Stimulated activated memory B cell treated with anti-CD40 and anti-IgM and Interleukin-4, amounts not matched to agents 10 μg/mL and 1 μg/mL and 100 μg/mL, for 72 hours (primary cell): ENCODE measurements at places on chromosomes 12 and 14.
A peak's percentile ranks its signal among the peaks of the same experiment; 100 is the strongest.

DNA sequence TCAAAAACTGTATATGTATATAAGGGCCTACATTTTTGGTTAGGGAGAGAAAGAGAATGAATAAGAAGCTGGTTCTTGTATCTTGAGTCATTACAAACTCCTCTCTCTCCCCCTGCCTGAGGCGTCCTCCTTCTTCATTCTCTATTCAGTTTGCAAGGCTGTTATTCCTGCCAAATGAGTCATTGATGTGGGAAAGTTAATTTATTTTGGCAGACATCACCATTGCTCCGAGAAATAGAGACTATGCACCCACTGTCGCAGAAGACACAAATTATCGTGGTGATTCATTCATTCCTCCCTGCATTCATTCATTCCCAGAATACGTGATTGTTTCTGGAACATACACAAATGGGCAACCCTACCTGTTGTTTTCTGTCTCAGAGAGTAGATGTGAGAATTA, 112.5 kb upstream of the MED13L start:
- ATAC-seq: no peak

- ATAC-seq: no peak
Observed at GRCh38 chr12:94507455-94507854, 47.8 kb upstream of the CEP83 start.

- ATAC-seq: no peak
Observed at GRCh38 chr14:30906752-30907658, 32.6 kb downstream of the COCH start.

GRCh38 chr14:65940056-65940735, 527.7 kb downstream of the FUT8 start:
- ATAC-seq: no peak

DNA sequence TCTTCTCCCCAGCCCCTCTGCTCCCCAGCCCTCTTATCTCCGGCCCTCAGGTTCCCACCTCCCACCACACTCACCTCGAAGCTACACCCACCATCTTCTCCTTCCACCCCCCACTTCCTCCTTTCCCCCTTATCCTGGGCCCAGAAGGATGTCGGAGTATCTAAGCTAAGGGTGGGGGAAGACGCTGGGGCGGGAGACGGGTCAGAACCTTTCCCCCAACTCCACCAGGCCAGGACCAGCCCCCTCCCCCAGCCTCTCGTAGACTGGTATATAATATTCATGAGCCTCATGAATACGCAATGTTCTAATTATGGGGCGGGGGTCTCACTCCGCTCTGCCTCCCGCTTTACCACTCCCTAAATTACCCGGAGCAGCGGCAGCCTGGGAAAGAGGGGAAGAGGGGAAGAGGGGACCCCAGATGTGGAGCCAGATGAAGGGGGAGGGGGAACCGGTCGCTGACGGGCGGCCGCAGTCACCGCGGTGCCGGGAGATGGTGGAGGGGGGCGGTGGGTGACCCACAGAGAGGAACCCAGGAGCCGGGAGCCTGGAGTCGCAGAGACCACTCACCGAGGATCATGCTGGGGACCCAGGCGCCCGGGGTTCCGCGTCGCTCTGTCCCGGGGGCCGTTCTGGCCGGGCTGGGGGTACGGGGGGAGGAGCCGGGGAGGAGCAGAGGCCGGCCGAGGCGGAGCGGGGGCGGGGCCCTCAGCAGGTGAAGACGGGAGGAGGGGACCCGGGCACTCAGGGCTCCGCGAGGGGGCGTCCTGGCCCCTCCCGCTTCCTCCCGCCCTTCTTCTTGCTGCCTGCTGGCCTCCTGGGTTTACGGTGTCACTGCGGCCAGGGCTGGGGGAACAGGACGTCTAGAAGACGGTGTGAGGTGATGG, 6.4 kb upstream of the ZNF385A start:
- ATAC-seq: peak; percentile 83

GRCh38 chr12:50338920-50339645, 55.8 kb upstream of the LIMA1 start:
- no peak for ATAC-seq

GRCh38 chr12:70243510-70244371, 508 bp downstream of the CNOT2 start:
- peak; percentile 87 for ATAC-seq

DNA sequence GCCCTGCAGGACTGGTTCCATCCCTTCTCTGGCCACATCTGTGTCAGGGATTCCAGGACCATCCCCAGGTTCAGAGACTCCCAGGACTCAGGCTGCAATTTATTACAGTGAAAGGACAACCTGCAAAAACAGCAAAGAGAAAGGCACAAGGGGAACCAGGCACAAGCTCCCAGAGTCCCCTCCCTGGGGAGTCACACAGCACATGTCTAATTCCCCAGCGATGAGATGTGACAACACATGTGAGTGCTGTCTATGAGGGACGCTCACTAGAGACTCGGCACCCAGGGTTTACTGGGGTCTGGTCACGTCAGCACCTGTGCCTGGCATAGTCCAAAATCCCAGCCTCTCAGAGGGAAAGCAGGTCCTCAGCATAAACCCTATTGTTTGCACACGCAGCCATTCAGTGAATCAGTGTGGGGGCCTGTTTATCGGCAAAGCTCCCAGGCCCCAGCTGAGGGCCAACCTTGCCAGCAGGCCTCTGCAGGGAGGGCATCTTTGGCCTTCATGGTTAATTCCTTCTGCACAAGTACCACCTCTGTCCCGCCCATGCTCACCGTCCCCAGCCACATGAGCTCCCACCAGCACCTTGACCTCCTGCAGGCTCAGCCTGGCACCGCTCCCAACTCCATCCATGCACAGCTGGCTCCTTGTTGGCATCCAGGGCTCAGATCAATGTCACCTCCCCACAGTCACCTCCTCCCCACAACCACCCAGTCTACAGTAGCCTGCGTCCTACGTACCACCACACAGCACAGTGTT, 198.9 kb upstream of the SFSWAP start:
- ATAC-seq: peak; percentile 81

- no peak for ATAC-seq
Observed at GRCh38 chr14:105148604-105149145, 19.9 kb downstream of the JAG2 start.

DNA sequence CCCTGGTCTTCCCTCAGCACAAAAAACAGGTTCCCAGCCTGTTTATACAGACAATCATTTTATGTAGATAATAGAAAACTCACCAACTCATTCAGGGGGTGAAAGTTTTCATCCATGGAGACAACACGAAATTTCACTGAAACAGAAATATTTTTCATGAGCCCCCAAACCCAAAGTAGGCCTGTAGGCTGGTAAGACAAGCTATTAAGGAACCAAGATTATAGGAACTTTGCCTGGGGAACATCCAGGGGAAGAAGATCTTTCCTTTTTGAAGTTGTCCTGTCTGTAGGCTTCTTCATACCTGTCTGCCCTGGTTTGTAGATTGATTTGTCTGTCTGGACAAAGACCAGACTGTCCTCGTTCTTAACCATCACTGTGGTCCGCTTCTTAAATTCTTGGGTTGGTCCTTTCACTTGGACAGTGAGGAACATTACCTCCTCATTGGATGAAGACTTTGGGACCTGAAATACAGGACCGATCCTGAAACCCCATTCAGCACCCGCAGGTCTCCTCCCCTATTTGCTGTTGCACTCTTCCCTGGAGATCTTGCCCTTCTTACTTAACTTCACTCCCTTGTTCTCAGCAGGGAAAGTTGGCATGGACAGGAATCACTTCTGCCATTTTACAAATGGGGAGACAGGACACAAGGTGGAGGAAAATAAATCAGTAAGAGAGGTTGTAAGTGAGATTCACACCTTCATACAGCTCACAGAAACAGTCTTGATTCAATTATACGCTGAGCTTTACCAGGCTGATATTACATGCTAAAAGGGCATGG, 3.5 kb downstream of the A2M start:
- no peak for ATAC-seq

DNA sequence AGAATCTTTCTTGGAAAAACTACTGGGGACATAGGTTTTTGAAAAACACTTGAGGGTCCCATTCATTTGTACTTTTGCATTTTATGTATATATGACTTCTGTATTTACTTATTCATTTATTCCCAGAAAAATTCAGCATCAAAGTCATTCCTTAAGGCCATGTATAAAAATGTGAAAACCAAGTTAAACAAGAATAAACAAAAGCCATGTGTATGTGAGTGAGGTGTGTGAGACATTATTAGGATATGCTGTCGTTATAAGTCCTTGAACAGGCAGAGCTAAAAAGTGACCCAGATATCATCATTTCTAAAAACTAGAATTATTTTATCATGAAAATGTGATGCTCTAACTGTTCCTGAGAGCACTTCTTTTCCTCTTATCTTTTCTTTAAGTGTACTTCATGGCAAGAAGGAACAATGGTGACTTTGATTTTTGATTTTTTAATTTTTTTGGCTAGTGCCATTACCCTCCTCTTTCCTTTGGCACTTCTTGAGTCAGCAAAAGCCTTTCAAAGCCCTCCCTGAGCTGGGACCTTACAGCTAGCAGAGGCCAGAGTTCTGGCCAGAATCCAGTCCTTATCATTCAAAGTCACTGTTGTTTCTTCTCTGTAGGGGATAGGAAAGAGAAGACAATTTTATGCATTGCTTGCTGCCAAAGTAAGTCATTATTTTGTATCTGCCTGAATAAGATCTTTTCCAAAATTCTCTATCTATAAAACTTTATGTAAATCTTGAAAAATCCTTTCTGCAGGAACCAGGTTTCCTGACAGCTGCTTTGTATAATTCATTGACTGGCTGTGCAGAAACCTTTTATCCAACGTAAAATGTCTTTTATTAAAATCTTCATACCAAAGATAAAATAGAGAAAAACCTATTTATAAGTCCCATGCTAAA, 419.7 kb upstream of the PRICKLE1 start:
- ATAC-seq: no peak

- no peak for ATAC-seq
Observed at GRCh38 chr14:52922656-52923055, 28.2 kb downstream of the FERMT2 start.

- ATAC-seq: no peak
Observed at GRCh38 chr12:45400991-45401390, 185.1 kb downstream of the ANO6 start.

- ATAC-seq: no peak
Observed at GRCh38 chr12:46839232-46839631, 13.4 kb upstream of the SLC38A4 start.

DNA sequence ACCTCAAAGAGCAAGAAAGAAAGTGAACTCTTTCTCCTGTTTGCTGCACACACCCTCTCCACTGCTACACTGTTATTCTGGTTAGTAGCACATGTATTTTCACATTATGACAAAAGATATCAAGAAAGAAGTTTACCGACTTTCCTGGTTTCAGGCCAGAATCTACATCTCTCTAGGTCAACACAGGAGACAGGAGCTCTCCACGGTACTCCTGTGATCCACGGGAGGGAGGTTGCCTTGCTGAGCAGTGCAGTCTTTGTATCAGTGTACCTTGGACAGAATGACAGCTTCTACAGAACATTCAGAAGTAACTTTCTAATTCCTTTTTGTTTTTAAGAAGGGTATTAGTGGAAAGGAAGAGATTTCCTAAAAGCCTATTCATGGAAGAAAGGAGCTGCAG, 805.6 kb downstream of the NRXN3 start:
- no peak for ATAC-seq

- no peak for ATAC-seq
Observed at GRCh38 chr14:68574906-68575305, 218.0 kb downstream of the ZFP36L1 start.

- ATAC-seq: no peak
Observed at GRCh38 chr14:51445001-51445390, 204.9 kb downstream of the TMX1 start.

- ATAC-seq: no peak
Observed at GRCh38 chr12:108021949-108022522, 107.1 kb upstream of the WSCD2 start.

GRCh38 chr14:50312734-50313054, 570 bp downstream of the DMAC2L start:
- peak; percentile 53 for ATAC-seq

DNA sequence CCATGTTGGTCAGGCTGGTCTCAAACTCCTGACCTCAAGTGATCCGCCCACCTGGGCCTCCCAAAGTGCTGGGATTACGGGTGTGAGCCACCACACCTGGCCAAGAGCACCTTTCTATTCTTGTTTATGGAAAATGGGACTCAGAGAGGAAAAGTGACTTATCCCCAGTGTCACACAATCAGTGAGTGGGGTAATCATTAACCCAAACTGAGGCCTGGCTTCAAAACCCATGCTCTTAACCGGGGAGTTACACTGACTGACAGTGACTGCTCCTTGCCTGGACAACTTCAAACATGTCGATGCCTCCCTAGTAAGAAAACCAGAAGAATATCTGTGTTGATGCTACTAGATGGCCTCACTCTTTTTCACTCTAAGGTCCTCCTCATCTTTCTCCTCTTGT, 7.3 kb downstream of the CLEC7A start:
- ATAC-seq: no peak

- no peak for ATAC-seq
Observed at GRCh38 chr12:22670762-22671161, 45.8 kb downstream of the ETNK1 start.

GRCh38 chr12:22539055-22539454, 5.3 kb downstream of the C2CD5 start:
- ATAC-seq: no peak

DNA sequence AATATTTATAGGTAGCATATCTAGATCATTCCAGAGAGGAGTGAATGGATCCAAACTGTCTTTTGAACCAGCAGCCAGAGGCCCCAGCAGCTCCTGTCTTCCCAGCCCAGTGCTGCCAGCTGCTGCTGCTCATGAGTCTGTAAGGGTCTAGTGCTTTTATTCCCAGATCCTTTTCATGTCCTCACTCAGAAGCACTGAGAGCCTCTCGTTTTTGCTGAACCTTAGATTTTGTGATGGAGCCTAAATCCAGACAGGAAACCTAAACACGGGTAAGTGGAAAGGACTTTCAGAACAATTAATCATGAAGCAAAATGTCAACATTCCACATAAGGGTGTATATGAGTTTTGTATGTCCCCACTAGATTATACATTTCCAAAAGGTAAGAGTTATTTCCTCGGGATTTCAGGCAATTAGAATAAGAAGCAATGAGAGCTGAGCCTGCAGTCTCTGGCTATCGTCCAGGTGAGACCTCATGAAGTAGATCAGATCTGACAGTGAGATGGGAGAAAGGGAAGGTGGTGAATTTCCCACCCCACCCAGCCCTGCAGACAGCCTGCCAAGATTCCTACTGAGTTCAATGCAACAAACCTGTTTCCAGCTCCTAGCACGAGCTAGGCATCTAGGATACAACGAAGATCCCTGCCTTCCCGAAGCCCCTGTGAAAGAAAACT, 84.4 kb downstream of the NINJ2 start:
- no peak for ATAC-seq
